Left hindlimb (tissue), 1 donor: ENCODE measurements at places on chromosomes 2 and 18.

DNA sequence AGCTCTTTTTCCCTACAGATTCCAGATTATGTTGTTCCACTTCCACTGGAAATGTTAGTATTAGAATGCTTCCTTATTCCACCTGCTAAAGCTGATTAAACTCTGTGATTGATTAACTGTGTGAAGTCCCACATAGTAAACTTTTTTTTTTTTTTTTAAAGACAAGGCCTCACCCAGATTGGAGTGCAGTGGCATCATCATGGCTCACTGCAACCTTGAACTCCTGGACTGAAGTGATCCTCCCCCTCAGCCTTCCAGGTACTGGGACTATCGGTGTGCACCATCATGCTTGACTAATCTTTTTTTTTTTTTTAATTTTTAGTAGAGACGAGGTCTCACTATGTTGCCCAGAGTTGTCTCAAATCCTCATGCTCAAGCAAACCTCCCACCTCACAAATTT is 108.5 kb upstream of the RBMS1 start:
- no peak for DNase-seq

DNA sequence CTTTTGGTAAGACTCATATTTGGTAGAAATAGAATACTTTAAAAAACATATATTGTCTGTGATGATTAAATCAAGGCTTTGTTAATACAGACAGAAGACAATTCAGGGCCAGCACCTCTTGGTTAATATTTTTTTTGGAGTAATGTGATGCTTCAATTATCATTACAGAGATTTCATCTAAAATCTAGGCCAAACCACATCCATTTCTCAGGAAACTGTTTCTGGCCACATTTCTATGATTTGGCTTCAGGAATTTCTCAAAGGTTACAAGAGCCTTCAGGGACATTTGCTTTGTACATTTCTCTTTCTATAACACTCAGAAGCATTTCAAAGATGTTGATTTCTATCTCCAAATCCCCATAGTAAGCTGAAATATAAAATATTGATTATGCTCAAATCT is 614.9 kb downstream of the LRP1B start:
- no peak for DNase-seq

GRCh38 chr2:241612156-241613016 is 24.6 kb downstream of the THAP4 start:
- DNase-seq = no peak

GRCh38 chr18:44786688-44787087 is 106.0 kb downstream of the SETBP1 start:
- no peak for DNase-seq

DNA sequence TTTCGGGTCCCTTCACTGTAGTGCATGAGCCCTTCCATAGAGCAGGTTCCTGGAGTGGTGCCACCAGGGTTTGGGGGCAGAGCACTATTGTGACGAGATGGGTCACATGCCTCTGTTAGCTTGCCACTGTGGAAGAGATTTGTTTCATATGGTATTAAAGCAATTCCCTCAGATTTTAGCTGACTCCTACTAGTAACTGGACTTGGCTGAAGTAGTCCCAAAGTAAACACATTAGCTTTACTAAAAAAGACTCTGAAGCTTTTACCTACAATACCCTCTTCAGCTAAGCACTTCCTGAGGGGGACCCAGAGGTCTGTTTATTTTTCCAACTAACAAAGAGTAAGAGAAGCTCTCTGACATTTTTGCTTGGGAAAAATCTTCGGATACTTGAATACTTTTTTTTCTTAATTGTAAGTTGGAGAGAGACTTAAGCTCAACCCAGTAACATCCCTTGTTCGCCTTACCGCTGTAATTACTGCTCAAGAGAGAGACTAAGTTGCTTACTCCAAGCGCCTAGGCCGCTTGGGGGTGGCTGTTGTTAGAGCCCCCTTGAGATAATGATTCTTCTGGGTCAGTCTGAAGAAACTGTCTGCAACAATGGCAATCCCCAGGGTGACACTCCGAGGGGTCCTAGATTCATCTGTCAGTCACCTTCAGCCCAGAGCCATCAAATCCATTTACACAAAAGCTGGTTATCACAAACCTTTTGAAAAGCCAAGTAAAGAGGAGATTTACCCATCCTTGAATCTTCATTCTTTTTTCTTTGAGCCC is 177.4 kb downstream of the FIGN start:
- DNase-seq = no peak

DNA sequence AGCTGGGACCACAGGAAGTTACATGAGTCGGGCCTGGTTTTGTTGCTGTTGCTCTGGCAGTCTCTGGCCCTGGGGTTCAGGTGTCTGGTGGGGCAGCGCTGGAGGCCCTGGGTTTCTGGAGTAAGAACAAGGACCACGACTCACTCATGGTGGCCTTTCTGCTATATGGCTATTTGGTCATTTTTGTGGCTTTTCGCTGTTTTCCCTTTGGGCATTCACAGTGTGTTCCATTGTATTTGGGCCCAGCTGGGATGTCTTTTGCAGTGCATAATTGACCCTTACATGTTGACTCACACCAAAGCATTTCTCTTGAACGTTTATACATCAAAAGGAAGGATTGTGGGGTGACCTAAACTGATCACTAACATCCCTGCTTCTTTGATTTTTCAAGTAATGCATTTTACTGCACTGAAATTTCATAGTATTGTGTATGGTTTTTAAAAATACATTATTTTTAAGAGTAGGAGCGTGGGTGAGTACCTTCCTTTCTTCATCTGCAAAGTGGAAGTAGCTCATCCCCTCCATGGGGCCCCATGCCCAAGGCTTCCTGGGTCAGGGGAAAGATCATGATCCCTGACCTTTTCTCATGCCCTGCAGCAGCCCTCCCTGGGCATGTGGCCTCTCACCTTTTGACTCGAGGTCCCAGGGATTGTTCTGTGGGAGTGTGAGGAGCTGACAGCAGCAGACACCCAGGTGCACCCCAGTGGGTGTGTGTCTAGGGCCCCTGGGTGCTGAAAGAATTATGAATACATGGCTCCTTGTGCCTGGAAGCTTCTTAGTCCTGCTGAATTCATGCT is 225.5 kb downstream of the AGAP1 start:
- no peak for DNase-seq

DNA sequence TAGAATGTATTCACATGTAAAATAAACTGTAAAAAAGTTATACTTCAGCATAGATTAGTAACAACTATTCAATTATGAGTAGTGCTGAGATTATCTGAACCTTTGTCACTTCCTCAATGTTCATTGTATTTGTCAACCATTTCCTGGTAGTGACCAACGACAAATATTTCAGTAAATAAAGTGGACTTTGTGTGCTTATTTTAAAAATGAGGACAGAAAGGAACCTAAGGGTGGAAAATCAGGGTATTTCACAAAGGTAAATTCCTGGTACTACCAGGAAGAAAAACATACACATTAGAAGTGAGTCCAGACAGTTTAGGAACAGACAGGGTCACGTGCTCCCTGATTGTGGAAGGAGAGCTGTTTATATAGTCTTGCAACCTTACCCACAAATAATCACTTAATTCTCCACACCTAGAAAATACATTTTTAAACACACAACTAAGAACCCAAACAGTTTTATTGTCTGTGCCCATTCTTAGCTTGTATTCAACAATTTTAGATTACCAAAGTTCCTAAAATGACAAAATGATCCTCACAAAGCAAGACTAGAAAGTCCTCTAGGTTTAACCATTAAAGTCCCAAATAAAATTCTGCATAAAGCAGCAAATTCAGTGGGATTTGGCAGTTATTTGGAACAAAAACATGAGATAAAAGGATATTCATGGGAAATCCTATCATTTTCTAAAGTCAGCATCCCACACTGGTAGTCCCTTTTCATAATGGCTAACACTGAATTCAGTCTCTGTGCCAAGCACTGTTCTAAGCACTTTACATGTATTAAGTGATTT is 28.2 kb downstream of the PELI1 start:
- no peak for DNase-seq

- no peak for DNase-seq
Observed at GRCh38 chr2:118050386-118050785, 36.5 kb upstream of the CCDC93 start.

GRCh38 chr2:121427187-121427689 is 103.4 kb upstream of the RNU4ATAC start:
- DNase-seq = no peak

- DNase-seq = peak; percentile 79
Observed at GRCh38 chr2:159797543-159798375, at the start of gene CD302. CD302 (minus strand) TSS chr2:159798208; CDS start chr2:159798198, 10 bp downstream.

DNA sequence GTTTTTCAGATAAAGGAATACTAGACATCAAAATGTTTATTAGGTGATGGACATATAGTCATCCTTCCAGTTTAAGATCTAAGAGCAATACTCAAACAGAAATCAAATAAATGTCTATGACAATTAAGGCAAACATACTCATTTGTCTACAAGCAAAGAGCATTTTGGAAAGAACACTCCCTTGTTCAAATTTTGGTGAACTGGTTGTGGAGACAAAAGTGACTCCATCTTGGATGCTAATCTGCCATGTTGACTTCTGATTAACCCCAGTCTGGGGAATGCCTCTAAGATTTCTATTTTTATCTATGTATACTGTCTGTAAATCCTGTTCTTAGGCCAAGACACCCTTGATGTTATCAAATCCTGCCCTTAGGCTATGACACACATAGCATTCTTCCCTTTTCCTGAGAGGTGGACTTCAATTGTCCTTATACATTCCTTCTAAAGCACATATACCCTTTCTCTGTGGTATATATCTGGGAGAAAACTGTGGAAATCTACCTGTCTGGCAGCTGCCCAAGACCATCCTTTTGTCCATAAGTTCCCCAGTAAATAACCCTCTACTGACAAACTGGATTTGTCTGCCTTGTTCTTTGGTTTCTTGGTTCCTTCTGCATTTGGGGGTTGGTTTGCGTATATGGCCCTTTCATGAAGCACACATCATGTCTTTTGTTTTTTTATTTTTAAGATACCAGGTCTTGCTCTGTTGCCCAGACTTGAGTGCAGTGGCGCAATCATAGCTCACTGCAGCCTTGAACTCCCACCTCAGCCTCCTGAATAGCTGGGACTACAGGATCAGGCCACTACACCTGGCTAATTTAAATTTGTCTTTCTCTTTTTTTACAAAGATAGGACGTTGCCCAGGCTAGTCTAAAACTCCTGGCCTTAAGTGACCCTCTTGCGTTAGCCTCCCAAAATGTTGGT is 12.5 kb upstream of the PLEKHM3 start:
- no peak for DNase-seq

GRCh38 chr2:74102516-74102915 is 45.2 kb downstream of the BOLA3 start:
- DNase-seq = no peak

DNA sequence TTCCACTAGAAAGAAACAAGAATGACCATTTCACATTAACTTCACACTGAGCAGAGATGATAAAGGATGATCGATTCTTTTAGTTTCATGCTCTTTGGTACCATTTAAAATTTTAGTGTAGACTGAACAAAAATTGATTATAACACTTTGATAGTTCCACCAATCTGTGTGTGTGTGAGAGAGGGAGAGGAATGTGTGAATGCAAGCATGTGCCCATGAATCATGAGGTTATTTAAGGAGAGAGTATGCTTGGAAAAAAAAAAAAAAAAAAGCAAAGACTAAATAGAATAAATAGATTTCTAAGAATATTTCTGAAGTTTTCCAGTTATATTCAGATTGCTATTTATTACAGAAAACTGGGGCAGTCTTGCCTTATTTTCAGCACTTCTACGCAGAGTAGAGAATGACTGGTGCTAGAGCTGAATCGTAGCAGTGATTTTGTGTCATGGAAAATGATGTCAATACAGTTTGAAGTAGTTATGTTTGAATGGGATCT is 900.8 kb downstream of the SLC4A3 start:
- no peak for DNase-seq

GRCh38 chr18:54867131-54867530 is 38.9 kb downstream of the RAB27B start:
- DNase-seq = no peak

DNA sequence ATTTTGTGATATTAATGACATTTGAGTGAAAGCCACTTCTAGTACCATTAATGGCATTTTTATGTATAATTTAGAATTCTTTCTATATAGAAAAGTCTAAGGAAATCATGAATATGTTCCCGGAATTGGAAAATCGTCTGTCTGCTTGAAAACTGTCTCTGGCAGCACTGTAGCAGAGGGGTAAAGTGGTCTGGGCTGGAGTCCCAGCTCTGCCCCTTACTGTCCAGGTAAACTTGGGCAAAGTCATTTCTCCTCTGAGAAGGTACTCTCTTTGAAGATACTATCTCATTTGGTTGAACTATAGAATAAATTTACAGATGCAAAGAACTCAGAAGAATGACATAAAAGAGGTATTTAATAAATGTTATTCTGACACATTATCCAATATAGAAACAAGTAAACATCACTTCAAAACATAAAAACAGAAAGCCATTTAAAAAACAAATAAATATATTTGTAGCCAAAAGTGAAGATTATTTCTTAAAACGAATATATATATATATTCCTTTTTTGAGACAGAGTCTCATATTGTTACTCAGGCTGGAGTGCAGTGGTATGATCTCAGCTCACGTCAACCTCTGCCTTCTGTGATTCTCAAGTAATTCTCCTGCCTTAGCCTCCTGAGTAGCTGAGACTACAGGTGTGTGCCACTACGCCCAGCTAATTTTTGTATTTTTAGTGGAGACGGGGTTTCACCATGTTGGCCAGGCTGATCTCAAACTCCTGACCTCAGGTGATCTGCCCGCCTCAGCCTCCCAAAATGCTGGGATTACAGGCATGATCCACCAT is 149.8 kb upstream of the ITGA4 start:
- DNase-seq = no peak

DNA sequence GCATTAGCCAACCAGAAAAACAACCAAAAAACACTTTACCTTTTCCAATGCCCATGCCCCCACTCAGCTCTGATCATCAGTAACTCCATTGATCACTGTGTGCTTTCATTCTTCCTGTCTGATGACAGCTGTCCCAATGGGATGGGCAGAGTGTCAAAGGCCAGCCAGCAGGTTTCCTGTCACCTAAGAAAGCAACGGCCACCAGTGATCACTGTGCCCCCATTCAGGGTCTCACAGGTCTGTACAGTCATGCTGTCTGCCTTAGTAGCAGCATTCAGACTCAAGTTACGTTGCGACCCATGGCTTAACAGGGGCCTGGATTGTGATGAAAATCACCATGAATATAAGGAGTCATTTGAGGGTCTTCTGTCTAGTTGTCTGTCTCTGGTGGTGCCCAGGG is 184.5 kb downstream of the MGAT5 start:
- DNase-seq = no peak

DNA sequence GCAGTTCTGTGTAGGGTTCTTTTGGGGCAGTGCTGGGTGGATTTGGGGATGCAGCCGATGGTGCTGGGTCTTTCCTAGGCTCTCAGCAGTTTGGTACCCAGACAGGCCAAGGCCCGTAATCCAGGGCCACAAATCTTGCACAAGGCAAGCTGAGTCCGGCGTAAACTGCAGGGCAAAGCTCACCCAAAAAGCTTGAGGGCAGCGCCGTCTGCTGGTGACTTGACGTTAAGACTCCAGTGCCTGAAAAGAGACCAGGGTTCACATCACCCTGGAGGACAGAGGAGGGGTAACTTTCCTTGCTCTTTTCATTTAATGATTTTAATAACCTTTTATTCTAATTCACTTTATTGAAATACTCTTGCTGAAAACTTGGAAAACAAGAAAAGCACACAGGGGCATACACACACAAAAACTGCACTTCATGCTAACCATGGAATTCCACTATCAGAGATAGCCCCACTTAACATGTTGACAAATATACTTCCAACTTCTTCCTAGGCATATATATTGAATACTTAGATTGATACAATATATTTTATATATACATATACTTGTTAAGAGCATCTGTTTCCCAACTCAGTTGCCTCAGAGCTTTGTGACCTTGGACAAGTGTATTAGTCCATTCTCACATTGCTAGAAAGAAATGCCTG is 38.9 kb downstream of the CNGA3 start:
- peak; percentile 66 for DNase-seq

GRCh38 chr2:199543606-199544172 is 86.0 kb upstream of the SATB2 start:
- DNase-seq = no peak

GRCh38 chr2:231457101-231457500 is 7.2 kb downstream of the NCL start:
- no peak for DNase-seq
